ENCODE measurements at places on chromosomes 11 and 22.

DNA sequence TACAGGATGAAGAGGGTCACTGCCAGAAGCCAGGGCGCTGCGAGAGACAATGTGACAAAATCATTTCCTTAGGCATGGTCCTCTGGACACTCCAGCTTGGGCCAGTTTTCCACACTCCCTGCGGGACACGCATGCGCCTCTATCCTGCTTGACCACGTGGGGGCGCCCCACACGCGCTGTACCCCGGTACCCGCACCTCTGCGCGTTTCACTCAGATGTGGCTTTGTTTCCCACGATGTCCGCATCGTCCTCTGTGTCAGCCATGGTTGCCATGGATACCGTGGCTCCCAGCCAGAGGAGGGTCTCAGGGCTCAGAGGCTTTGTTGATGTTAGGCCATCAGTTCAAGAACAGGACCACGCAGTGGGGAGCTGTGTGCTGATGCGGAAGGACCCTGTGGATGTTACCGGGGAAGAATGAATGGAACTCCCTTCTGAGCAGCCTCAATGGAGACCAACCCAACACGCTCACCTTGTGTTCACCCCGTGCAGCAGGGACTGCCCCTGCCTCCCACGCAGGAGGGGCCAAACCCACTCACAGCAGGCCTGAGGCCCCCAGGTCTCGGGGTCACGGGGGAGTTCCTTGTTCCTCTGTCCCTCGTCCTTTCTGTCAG is 101.1 kb upstream of the SLC22A12 start:
- DNase-seq, result no peak

- DNase-seq, result no peak
Observed at GRCh38 chr11:47928426-47928825, 51.9 kb upstream of the PTPRJ start.

- DNase-seq, result no peak
Observed at GRCh38 chr11:3218483-3219280, at the start of gene MRGPRG. MRGPRG (minus strand) TSS chr11:3218813; CDS start chr11:3218813, 0 bp downstream.

DNA sequence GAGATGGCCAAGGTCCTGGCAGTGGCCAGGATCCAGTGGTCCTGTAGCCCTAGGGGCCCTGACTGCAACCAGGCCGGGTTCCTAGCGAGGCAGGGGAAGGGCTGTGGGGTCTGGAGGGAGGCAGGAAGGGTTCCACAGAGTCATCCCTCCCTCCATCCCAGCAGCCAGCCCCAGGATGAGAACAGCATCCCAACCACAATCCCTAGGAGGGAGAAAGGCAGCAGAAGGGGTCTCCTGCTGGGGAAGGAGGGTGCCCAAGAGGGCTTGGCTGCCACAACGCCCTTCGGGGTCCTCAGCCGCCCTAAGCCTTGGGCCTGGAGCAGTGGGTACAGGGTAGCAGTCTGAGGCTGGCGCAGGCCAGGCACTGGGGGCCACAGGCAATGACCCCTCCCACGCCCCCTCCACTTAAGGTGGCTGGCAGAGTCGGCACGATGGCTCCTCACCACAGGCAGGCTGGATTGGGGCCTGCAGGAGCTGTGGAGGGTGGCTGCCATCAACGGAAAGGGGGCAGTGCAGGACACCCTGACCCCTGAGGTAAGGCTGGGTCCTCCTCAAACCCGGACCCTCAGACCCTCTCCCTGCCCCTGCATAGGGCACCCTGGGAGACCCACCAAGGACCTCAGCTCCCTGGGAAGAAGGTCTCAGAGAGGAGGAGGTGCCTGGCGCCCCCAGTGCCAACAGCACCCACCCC is 7.2 kb downstream of the SLC22A12 start:
- DNase-seq, result no peak

DNA sequence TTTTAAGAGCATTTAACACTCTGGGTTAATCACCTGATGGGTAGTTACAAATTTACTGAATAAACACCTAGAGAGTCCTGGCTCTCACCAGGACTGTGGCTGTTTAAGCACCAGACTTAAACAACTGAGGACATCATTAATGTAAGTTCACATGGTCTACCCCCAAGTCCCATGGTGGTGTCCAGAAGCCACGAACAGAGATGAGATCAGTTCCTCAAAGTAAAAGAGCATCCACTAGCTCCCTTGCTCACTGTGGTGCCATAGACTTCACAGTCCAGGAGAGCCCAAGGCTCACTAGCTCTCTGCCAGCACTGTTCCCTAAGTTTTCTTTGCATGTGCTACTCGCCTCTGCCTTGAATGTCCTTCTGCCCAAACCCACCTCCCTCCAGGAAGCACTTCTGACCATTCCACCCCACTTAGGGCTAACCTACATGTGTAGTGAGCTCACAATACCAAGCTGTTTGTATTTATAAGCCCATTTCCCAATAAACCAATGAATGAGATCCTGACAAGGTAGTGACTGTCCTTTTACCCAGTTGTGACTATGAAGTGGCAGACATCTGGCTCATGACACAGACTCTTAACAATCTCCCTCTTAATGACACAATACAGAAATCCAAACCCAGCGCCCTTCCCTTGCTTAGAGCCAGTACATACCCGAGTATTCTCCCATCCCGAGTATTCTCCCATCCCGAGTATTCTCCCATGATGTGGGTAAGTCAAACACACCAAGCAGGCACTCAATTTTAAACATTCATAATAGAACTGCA is 15.7 kb downstream of the NAP1L4 start:
- DNase-seq, result no peak

DNA sequence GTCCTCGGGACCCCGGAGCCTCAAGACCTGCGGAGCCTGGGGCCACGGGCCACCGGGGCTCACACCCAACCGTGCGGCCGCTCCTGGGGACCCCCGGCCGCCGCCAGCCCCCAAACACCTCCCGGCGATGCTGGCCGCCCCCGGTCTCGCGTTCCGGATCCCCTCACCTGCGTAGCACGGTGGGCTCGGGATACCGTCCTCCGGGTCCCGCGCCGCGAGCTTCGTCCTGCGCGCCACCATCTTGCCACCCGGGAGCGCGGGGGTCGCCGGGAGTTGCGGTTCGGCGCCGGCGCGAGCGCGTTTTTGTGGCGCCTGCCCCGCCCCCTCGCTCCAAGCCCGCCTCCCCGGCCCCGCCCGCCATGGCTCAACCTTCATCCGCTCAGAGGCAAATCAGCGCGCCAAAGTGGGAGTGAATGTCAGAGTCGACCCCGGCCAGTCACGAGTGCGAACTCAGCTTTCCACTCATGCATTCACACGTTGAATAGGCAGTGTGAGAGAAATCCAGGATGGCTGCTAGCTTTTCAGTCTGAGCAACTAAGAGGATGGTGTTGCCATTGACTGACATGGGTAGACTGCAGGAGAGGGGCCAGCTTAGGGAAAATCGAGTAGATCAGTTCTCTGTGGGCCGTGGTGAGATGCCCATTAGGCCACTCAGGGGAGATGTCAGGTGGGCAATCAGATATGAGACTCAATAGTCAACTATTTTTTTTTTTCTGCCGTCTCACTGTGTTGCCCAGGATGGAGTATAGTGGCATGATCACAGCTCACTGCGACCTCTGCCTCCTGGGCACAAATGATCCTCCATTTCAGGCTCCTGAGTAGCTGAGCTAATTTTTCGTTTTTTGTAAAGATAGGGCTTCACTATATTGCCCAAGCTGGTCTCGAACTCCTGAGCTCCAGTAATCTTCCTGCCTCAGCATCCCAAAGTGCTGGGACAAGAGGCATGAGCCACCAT is 28.3 kb downstream of the SERHL2 start:
- DNase-seq, result peak; percentile 57

DNA sequence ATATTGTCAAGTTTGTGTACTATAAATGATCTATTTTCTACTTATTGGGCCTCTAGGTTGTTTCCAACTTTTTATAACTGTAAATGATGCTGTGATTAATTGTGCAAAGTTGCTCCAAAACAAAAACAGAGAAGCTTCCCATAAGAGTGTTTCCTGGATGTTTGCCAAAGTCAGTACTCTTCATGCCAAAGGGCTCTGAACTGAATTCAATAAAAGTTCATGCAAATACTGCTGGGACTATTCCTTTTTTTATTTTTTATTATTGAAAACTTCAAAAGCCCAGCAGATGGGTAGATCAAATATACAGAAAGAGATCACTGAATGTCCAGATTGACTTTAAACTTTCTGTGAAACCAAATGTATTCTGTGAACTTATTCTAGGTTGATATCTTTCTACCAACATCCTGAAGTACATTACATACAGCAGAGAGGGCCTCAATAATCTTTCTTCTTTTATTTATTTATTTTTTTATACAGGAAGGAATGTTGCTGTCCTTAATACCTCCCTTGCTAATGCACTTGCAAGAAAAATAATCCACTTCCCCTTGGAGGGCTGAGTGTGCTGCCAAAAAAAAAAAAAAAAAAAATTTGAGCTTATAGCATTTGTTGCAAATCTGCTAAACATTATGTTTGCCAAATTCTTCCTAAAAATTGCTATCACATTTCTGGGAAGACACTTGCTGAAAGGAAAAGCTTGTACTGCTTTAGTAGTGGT is 53.0 kb downstream of the CTSC start:
- no peak for DNase-seq

DNA sequence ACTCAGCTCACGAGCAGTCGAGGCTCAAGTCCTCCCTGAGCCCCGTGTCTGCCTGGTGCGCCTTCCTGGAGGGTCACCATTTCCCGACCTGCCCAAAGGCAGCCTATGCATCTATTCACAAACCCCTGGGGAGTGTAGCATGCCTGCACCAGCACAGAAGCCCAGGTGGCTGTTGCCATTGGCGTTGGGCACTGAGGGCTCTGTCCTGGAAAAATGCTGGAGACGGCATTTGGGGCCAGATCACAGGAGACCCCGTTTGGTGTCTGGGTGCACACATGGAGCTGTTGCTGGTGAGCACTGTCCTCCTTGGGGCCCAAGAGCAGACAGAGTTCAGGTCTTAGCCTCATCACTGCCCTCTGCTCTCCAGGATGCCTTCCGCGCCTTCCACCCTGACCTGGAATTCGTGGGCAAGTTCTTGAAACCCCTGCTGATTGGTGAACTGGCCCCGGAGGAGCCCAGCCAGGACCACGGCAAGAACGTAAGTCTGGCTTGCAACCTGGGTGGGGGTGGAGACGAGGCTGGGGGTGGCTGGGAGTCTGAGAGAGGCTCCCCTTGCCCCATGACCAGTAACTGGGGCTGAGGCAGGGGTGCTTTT is 9.4 kb downstream of the FADS2 start:
- DNase-seq, result no peak

DNA sequence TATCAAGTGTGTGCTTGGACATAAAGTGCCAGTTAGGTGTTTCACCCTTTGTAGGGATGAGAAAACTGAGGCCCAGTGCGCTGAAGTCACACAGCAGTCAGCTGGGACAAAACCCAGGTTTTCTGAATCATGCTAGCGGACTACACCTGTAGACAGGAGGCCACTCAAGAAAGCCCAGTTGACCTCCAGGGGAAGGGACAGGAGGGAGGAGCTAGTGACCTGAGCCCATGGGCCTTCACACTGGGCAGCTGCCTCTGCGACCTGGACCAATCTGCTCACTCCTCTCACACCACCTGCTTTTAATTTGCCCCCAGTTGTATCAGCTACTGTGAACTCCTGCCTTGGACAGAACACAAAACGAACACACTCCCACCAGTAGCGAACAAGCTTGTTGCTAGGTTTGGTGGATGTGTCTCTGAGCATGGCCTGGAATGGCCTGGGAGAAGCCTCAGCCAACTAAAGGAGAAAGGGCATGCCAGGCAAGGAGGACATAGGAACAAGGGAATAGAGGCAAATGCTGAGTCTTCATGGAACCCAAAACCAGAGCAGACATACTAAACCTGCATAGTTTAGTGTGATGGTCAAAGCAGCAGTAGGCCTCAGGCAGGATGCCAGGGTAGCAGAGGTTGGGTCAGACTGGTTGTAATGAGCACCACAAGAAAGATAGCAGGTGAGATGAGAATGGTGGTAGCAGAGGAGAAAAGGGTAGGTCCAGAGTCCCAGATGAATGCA is 7.2 kb downstream of the LMO1 start:
- DNase-seq, result no peak

GRCh38 chr11:47359586-47359985 is 7.1 kb upstream of the MYBPC3 start:
- peak; percentile 45 for DNase-seq

All from bone marrow (tissue), 2 donors.